Stimulated activated effector memory CD8-positive, alpha-beta T cell treated with anti-CD3 and anti-CD28 coated beads, Interleukin-12 subunit alpha, Interleukin-12 subunit beta, amount 100 ng/mL, for 72 hours (primary cell): ENCODE measurements at places on chromosomes 7 and 10.

DNA sequence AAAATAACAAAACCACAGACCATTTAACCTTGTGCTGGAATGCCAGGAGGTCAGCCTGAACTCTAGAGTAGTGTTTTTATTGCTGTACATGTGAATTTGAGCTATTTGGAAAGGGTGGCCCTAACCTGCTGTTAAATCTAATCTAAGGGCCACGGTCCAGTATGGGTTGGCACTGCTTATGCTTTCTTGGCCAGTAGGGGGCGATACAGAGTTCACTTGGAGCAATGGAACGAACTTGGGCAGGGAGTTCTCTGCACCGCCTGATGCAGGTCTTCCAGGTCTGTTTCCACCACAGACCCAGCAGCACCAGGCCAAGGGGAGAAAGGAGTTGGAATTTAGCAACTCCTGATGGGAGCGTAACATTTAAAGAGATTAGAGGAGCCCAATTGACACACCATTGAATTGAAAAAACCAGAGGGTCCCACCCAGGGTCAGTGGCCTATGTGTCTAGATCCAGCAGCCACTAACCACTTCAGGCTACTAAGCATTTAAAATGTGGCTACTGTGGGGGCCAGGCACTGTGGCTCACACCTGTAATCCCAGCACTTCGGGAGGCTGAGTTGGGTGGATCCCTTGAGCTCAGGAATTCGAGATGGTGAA is 75.7 kb upstream of the EFCAB10 start:
- peak; percentile 73 for DNase-seq

DNA sequence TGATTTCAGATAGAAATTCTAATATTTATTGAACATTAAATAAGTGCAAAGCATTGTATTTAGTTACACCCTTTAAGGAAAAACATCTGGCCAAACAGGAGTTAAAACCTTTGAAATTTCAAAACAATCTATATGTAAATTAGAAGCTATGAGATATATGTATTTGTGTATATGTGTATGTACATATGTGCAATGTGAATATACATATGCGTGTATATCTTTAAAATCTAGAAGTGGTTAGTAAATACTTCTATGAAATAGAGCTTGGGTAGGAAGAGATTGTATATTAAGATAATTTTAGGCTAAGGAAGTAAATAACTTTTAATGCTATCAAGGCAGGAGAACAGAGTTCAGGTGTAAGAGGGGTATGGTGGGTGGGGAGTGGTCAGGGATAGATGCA is 9.3 kb downstream of the WEE2 start:
- no peak for DNase-seq

DNA sequence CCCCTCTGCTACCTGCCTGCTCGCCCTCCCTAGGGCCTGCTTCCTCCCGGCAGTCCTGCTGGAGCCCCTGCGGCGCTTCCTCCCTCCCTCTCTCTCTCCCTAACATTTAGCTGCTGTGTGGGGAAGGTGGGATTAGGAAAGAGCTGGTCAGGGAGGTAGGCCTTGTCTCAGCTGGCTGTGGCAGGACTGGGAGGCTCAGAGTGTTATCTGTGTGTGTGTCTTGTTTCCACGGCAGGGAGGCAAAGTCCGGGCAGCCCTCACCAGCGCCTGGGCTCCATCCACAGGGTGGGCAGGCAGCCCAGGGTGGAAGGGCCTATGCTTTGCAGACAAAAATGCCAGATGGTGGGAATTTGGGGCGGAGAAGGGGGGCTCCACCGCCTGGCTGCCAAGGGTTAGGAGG is 105.7 kb downstream of the RPS24 start:
- no peak for DNase-seq

GRCh38 chr10:26857991-26858706 is 2.6 kb downstream of the ABI1 start:
- DNase-seq, result no peak

- no peak for DNase-seq
These were observed 15.5 kb upstream of the SLC29A3 start for GRCh38 chr10:71303569-71303907.

GRCh38 chr10:6070660-6071059 is 8.5 kb upstream of the IL2RA start:
- no peak for DNase-seq

GRCh38 chr10:84296091-84296981 is 32.1 kb upstream of the CCSER2 start:
- no peak for DNase-seq

DNA sequence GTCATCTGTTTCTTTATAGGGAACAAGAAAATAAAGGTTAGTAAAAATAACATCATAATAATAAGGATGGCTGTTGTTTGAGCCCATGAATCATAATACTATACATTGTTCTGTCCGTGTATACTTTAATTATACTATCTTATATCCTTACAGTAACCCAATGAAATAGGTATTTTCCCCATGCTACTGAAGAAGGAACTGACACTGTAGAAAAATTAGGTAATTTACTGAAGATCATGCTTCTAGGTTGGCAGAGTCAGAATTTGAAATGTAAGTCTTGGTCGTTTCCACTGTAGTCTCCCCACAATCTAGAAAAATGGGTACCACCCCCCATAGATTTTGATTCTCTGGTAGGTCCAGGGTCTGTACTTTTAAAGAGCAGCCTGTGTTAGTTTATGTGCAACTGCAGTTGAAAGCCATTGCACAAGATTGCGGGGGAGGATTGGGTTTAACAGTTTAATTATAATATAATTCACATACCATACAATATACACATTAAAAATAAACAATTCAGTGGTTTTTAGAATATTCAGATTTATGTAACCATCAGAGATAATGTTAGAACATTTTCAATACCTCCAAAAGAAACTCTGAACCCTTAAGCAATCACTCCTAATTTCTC is 47.7 kb downstream of the SHOC2 start:
- DNase-seq, result no peak

- DNase-seq, result no peak
These were observed 236.8 kb downstream of the FRMD4A start for GRCh38 chr10:14093730-14094484.

DNA sequence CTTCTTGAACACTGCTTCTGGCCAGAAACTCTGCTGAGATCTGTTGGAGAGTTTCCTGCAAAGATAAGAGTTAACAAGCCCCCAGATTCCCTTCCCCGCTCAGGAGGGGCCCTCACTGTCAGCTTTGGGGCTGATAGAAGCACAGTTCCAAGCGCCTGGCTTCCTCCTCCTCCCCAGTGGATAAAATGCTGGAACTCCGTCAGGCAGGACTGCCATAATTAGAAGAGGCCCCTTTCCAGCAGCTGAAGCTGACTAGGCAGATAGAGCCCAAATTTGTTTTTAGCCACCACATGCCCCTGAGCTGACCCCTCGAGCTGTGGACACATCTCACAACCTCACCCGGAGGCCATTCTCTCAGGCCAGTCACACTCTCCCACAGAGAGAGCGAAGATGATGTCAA is 89.4 kb downstream of the TBXAS1 start:
- no peak for DNase-seq

GRCh38 chr7:72430531-72430930 is 18.4 kb upstream of the CALN1 start:
- no peak for DNase-seq

GRCh38 chr7:24169077-24169624 is 114.8 kb upstream of the NPY start:
- DNase-seq, result no peak

DNA sequence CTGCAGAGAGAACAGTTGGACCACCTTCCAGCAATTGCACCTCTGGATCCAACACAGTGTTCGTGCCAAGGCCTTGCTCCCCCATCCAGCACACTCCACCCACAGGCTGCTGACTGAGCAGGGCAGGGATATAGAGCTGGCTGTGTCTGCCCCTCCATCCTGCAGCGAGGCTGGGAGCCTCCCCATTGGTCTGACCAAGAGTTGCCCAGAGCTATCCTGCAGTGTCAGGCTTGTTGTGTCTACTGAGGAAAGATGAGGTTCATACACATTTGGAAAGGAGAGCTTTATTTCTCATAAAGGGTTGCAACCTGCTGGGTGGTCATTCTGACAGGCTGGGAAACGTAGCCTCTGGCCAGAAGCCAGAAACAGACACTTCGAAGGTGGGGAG is 27.1 kb downstream of the PRF1 start:
- DNase-seq, result no peak

- DNase-seq, result no peak
These were observed 951.0 kb downstream of the TYW1 start for GRCh38 chr7:67947646-67948045.

- DNase-seq, result peak; percentile 86
These were observed 39.9 kb downstream of the TOMM7 start for GRCh38 chr7:22782616-22783232.

DNA sequence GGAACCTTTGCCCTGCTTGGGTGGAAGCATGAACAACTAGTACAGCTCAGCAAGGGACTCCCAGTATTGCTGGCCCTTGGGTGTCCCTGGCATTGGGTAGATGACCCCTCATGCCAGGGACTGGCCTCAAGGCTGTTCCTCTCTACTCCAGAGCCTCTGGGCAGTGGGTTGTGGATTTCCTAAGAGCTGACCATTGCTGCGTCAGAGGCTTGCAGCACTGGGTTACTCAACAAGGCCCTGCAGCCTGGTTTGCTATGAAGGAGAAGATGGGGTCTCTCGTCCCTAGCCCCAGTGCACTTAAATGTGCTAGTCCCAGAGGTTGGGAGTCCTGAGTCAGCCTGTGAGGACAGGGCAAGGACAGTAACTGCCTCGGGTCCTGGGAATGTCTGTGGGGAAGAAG is 2.5 kb downstream of the VSIR start:
- no peak for DNase-seq

- no peak for DNase-seq
These were observed 42.7 kb upstream of the ATRNL1 start for GRCh38 chr10:115050375-115051010.

GRCh38 chr7:87416682-87417587 is 58.5 kb downstream of the ABCB4 start:
- peak; percentile 70 for DNase-seq

DNA sequence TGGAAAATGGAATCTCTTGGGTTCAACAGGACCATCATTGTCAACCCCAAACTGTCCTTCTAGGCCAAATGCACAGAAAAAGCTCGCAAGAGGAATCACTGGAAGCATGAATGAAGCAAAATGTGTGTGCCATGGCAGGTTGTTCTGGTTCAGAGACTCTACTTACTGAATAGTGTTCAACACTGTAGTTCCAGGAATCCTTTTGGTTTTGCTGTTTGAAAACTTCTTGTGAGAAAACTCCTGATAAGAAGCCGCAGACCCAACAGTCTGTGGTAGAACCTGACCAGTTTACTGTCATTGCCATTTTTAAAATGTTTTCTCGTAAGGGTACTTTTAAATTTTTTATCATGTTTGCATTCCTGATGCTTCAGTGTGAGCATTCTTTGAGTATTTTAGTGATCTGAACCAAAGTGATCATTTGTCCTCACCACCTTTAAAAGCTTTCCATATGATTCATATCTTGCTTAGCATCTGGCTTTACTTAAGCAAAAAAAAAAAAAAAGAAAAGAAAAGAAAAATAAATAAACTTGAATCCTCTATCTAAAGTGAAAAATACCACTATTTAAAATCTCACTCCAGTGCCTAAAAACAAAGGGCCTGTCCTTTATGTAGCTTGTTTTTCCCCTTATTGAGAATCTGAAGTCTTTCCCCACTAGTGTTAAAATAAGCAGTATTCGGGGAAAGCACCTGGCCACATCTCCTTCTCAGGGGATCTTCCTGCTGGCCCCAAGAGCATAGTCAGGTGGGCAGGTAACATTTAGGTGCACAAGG is 92.4 kb downstream of the WNT2 start:
- DNase-seq, result no peak

DNA sequence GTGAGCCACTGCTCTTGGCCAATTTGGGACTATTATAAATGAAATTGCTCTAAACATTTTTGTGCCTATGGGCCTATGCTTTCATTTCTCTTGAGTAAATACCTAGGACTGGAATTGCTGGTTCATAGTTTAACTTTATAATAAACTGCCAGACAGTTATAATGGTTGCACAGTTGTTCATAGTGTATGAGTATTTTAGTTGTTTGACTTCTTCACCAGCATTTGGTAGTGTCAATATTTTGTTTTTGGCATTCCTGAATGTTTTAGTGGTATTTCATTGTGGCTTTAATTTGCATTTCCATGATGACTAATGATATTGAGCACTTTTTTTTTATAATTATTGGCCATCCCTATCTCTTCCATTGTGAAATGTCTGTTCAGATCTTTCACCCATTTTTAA is 29.5 kb downstream of the PLEKHA8 start:
- DNase-seq, result no peak

- DNase-seq, result no peak
These were observed 26.4 kb downstream of the ENTPD1 start for GRCh38 chr10:95782318-95782717.

GRCh38 chr10:28633750-28634149 is 43.6 kb upstream of the BAMBI start:
- DNase-seq, result no peak

GRCh38 chr7:134632937-134633540 is 13.6 kb upstream of the BPGM start:
- DNase-seq, result no peak

- DNase-seq, result no peak
These were observed 705.5 kb downstream of the POM121L12 start for GRCh38 chr7:53740971-53741370.

- DNase-seq, result no peak
These were observed 157.3 kb upstream of the PPP2R2D start for GRCh38 chr10:131743190-131744151.

DNA sequence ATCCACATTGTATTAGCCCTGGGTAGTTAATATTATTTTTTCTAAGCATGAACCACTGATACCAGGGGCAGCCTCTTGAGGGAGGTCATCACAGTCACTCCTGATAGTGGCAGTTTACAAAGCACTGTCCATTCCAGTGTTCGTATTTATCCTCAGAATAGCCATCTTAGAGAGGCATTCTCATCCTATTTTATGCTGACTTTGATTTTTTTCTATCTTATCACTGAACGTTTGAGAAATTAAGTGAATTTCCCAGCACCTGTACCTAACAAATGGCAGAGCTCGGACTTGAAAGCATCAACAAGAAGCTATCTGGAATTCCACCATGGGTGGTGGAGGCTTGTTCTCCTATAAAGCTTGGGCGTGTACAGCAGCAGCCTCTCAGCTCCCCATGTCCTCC is 26.1 kb upstream of the MGAM2 start:
- DNase-seq, result no peak

GRCh38 chr7:44110719-44111635 is 6.8 kb downstream of the AEBP1 start:
- DNase-seq, result no peak

GRCh38 chr10:92965314-92965713 is 95.3 kb upstream of the CYP26C1 start:
- no peak for DNase-seq

DNA sequence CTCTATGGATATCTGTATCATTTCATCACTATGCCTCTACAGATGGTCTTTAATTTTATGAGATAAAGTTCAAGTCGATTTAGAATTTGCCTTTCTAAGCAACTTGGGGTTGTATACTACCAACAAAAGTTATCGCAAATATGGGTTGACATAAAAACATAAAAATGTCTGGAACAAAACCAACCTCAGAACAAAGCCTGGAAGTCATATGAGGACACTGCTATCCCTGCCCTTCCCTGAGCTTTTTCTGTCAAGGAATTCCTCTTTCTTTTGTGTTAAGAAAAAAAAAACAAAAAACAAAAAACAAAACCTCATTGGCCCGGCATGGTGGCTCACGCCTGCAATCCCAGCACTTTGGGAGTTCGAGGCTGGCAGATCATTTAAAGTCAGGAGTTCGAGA is 319.3 kb downstream of the CAMK1D start:
- DNase-seq, result no peak
